ENCODE measurements at places on chromosomes 7 and 10.

GRCh38 chr10:121595351-121595805 lies 2.9 kb downstream of the FGFR2 start:
- no peak for DNase-seq

GRCh38 chr10:28468707-28469483 lies 64.0 kb upstream of the WAC start:
- DNase-seq, result no peak

GRCh38 chr7:27700501-27700900 lies 37.8 kb upstream of the HIBADH start:
- DNase-seq, result no peak

DNA sequence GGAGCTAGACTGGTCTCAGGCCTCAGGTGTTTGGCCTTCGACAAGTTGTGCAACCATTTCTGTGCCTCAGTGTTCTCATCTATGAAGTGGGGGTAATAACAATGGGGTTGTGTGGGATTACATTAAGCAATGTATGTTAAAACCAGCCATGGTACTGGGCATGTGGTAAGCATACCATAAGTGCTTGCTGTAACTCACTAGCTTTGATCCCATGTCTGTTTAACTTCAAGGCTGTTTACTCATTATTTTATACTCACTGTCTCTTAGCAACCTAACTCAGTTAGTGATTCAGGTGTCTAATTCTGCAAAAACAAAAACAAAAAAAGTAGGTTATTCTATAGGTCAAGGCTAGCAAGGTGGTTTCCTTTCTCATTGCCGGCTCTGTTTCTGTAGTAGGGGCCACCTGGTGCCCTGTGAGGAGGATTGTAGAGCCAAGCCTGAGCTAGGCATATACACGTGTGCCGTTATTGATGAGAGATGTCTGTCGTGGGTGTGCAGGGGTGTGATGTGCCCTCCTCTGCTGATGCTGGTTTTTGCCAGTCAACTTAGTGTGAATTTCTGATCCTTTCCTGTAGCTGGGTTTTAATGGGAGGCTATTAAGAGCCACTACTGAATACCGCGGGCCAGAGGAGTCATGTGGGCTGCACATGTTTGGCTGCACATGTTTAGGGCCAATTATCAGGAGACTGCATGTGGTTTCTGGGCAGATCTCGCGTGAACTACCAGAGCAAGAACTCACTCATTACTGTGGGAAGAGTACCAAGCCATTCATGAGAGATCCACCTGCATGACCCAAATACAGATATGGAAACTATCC lies 56.2 kb downstream of the EEPD1 start:
- no peak for DNase-seq

GRCh38 chr7:101818287-101819071 lies 1.1 kb downstream of the CUX1 start:
- no peak for DNase-seq

GRCh38 chr10:79385392-79385795 lies 38.1 kb downstream of the PPIF start:
- DNase-seq, result no peak

- no peak for DNase-seq
These were observed 45.9 kb upstream of the OIT3 start for GRCh38 chr10:72847681-72848080.

GRCh38 chr7:141976524-141977245 lies 3.1 kb upstream of the TAS2R38 start:
- no peak for DNase-seq

DNA sequence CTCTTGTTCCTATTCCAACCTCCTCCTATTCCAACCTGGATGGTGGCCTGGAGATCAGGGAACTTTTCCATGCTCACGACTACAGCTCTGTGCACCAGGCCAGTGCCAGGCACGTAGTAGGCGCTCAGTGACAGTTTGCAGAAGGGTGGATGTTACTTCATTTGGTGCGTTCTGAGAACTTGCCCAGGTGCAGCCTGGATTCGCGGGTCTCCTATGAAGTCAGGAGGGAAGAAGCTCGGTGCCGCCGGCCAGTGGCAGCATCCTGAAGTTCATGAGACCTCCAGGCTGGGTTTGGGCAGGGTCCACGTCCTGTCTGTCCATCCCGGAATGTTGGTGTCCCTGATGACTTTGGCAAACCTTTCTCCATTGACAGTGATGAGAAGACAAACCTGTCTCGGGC lies 21.3 kb downstream of the LHPP start:
- DNase-seq, result no peak

DNA sequence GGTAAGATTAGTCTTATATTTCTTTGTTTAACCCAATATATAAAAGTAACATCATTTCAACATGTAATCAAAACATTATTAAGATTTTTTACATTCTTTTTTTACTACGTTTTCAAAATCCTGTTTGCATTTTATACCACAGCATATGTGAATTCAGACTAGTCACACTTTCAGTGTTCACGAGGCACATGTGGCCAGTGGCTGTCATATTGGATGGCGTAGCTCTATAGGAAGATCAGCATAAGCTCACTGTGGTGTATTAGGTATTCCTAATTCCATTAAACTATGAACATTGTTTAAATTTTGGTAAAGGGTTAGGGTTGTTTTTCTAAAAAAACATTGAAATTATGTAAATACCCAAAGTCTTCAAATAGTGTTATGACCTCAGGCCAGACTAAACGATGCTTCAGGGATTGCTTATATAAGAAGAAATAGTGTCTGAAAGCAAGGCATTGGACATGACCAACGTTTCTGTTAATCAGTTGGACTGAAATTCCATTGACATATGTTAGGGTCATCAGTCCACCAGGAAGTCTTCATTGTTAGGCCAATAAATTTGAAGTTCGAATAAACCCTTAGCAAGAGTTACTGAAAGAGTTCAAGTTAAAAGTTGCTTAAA lies 97.0 kb downstream of the BICC1 start:
- no peak for DNase-seq

DNA sequence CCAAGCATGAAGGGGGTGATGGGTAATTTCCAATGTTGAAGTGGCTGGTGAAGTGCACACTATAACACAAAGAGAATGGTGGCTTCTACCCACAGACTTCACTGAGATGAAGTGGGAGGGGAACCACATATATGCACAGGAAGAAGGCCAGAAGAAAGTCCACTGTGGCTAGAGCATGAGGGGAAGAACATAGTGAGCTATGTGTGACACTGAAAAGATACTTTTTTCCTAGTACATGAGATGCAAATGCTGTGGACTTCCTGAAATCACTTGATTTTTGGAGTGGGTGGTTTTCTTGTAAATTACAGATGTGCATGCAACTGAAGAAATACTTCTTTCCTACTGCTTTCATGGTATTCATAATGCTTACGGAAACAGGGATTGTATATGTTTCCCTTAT lies 115.6 kb upstream of the PHYHIPL start:
- DNase-seq, result no peak

DNA sequence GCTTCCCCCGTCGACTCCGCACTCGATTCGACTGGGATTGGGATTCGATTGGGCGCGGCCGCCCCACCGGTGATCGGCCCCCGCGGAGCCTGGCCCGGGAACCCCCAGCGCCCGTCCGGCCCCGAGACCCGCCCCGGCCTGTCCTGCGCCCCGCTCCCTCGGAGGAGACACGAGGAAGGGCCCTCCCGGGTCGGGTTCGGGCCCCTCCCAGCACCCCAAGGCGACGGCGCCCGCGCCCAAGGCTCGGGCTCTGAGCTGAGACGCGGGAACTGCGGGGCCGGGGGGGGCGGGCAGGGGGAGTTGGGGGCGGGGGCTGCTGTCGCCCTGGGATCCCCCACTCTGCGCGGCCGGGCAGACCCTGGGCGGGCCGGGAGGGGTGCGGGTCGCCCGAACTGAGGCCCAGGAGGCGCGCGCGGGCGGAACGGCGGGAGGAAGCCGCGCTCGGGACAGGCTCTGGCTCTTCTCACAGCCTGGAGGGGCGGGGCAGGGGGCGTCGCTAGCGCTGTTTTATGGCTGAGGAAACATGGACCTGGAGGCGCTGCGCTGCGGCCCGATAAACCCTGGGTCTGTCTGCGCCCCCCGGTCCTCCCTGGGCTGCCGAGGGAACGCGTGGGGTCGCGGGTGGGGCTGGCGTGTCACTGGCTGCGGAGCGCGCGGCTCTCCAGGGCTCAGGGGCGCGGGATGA lies 1.7 kb upstream of the NKX6-2 start:
- DNase-seq, result no peak

DNA sequence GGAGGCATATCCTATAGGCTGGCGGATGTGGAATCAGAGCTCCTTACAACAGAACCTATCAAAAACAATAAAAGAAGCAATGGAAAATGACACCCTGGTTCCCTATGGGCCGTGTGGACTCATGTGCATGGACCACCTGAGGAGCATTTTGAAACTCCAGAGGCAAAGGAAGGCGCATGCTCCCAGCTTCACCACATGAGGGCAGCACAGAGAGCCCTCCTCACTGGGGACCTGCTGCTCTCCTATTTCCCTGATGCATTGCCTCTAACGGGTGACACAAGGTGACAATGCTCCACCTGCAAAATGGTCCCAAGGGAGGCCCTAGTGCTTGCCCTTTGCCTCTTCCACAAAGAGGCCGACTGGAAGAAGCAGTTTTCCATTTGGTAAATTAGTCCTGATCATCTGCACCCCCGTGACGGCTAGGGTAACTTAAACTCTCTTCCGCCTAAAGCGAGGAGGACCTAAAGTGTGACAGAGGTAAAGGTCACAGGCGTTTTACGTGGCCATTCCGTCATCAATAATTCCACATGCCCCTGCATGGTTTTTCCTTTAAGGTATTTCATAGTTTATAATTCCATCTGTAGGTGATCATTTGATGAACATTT lies 67.7 kb downstream of the GPAM start:
- no peak for DNase-seq

DNA sequence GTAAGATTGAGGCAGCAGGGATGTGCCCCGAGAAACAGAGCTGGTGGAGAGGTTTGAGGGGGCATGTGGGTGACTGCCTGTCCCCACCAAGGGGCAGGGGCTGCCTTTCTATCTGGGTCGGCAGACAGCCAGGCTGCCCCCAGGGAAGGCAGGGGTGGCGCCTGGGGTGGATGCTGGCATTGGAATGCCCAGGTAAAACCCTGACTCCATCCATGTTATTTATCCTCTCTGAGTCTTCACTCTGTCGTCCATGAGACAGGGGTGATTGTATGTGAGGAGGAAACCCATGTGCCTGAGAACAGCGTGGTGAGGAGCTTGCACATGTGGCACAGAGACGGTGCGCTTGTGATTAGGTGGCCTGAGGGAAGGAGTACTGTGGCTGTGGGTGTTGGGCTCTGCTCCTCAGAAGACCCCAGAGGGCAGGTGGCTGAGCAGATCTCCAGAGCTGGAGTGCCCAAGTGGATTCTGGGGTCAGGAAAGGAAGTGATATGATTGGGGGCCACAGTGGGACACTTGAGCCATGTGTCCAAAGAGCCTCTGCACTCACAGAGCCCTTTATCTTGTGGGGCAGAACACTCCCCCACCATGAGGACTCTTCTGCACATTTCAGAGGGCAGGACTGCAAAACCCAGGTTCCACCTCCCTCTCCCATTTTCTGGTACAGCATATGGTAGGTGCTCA lies 100.4 kb upstream of the RET start:
- DNase-seq, result peak; percentile 5

DNA sequence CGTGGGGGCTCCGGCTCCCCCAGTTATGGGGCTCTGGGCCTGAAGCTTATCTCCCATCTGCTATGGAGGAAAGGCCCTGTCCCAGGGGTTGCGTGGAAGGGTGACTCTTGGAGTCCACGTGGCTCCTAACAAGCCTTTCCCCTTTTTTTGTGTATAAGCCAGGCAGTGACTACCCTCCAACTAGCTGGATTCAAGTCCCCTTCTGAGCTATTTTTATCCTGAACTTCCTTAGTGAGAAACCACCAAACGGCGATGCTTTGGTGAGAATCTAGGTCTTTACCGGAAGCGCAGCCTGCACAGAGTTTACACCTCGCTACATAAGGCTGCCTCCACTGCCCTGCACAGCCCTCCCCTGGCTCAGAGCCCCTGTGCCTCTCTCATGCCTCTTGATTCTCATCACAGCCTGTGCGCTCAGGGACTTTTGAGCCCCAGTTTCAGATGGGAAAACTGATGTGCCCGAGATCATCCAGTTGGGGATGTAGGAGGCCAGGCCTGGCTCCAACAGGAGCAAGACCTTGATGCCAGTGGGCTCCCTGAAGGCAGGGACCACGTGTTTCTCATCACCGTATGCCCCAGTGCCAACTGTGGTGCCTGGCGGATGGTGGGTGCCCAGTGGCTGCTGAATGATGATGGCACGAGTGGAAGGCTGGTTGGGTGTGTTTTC lies 102.3 kb upstream of the PPIF start:
- no peak for DNase-seq

- DNase-seq, result no peak
These were observed 1162.9 kb downstream of the CNTNAP2 start for GRCh38 chr7:147279514-147279913.

GRCh38 chr7:152868122-152869040 lies 108.8 kb downstream of the ACTR3B start:
- DNase-seq, result no peak

DNA sequence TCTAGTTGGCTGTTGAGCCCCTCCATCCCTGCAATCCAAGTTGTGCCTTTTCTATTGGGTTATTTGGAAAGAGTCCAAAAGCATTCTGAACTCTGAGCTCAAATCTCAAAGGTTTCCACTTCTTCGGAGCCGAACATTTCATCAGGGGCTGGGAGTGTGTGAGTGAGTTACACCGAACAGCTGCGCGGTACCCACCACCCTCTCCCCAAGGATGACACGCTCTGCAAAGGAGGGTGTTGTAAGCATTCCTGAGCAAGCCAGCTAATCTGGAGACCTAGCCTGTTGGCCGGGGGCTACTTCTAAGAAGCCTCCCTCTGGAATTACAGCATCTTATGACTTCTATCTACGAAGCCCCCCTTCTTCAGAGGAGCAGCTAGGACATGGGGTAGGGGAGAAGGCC lies 270.5 kb downstream of the CREB5 start:
- DNase-seq, result peak; percentile 58
